ENCODE measurements at places on chromosomes 7 and 10.

- no peak for DNase-seq
These were observed 335.1 kb upstream of the MBL2 start for GRCh38 chr10:53107711-53108110.

GRCh38 chr10:102704915-102705314, 9.3 kb downstream of the ARL3 start:
- no peak for DNase-seq

DNA sequence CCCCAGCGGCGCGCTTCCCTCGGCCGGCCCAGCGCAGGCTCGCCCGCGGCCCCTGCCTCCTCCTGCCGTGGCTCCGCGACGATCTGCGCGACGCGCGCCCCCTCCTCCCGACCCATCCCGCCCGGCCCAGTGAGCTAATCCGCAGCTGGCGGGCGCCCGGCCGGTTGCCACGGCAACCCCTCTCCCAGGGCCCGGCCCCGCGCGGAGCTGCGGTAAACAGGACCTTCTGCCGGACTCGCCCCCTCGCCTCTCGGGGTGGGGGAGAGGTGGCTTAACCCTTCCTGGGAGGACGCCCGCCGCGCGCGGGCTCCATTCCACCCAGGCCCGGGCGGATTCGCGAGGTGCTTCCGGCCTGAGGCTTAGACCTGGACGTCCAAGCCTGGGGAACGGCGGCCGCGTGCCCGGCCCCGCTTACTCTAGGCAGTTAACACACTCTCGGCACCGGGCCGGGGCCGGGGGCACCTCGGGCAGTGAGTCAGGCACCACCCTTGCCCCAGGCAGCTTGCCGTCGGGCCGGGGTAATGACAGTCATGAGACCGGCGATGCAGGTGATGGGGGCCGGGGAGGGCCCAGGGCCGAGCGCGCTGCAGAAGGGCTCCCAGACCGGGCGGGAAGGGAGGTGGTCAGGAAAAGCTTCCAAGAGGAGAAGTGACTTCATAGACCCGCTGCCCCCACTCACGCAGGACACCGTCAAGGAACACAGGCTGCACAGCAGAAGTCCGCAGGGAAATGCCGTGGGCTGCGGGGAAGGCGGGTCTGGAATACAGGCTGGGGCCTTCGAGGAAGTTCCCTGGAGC, at the start of gene DENND2A:
TSS of gene DENND2A (minus strand) at position 87 of the 797 bp plus-strand sequence. CDS start 38,416 bp downstream, outside the sequence.
- DNase-seq = peak; percentile 52

DNA sequence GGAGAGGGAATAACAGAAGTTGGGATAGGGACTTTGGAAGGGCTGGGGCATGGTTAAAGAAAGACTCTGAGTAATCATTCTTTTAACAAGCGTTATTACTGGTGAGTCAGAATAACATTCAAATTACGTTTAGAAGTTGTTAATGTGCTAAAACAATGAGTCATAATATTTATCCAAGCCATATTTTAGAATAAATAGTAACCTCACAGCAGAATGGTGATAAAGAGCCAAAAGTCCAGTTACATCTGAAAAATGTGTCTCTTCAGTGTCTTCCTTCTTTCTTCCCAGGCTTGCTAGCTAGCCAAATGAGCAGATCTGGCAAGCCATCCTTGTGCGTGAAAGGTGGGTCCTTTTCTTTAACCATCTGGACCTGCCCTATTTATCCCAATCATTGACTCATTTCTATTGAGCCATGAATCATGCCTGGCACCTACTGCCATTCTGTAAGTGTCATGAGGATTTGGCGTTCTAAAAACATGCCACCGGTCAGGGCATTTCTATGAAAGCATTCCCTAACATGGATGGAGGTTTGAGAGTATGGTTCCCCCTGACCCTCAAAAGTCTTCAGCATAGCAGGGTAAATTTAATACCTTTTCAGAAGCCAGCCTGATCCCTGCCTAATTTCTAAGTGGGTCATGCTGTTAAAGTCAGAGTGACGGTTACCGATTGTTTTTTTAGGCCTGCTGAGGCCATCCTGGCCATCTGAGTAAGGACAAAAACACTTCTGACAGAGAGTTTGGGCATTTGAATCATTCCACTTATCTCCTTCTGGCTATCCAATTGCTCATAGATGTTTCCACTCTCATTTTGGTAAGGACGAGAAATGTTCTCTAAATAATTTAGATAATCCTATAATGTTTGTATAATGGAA, 26.9 kb downstream of the MYPN start:
- DNase-seq = no peak

GRCh38 chr10:113182154-113182553, 232.1 kb downstream of the TCF7L2 start:
- DNase-seq = no peak

Measured in NCI-H1417 treated with DMSO at 0.1 percent for 48 hours (cell line).